Spinal cord (tissue), 10 donors: ENCODE measurements at places on chromosomes 16 and 17. TPM values are rescaled to one million over a fixed set of nuclear protein-coding genes. Genes with fewer than 3 reads are reported as not detected.

KRTAP3-1 gene
- total RNA-seq = not detected

ACSM3 gene
- total RNA-seq = 1.7 TPM

MPV17L gene
- 7.5 TPM for total RNA-seq

HOXB4 gene
- total RNA-seq = 6.0 TPM

SCN4A gene
- total RNA-seq = 0.20 TPM

ZPBP2 gene
- not detected for total RNA-seq

BBS2 gene
- total RNA-seq = 132 TPM

HS3ST4 gene
- total RNA-seq = 4.2 TPM

TERB1 gene
- not detected for total RNA-seq
